CD8-positive, alpha-beta T cell (primary cell): ENCODE measurements at places on chromosomes 6 and 20.

DNA sequence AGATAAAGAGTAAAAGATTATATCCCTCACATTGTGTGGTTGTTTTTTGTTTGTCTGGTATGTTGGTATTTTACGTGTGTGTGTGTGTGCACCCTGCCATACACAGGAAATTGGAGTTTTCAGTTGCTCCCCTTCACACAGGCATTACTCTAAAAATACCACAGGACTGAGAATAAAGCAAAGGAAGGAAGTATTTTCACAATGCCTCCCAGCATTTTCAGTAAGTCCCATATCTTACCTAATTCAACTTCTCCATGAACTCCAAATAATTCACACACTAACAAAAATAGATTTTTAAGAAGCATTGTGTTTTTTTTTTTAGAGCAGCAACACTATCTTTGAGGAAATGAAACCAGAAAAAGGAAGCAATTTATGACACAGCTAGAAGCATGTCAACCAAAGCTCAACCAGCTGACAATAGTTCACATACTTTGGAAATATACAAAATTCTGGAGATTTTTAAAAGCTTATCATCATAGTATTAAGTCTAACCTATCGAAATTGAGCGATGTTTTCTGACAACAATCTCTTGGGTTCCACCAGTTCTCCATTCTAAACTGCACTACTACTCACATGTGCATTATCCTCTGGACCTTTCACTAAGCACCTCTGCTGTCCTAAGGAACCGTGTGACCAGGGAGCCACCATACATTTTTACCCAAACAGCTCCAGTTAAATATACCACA lies 2.1 kb downstream of the UBE2J1 start:
- no peak for DNase-seq

DNA sequence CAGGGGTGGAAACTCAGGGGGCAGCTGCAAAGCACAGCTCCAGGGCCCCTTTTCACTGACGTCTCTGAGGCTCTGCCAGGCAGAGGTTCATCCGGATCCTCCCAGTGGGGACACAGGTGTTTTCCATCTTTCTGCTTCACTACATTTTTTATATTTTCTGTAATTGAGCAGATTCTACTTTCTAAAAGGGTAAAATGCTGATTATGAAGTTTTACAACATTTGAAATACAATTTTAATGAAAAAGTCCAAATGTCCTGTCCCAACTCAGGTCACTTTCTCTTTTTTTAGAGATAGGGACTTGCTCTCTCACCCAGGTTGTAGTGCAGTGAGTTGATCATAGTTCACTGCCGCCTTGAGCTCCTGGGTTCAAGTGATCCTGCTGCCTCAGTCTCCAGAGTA lies 41.9 kb downstream of the HLA-A start:
- no peak for DNase-seq

DNA sequence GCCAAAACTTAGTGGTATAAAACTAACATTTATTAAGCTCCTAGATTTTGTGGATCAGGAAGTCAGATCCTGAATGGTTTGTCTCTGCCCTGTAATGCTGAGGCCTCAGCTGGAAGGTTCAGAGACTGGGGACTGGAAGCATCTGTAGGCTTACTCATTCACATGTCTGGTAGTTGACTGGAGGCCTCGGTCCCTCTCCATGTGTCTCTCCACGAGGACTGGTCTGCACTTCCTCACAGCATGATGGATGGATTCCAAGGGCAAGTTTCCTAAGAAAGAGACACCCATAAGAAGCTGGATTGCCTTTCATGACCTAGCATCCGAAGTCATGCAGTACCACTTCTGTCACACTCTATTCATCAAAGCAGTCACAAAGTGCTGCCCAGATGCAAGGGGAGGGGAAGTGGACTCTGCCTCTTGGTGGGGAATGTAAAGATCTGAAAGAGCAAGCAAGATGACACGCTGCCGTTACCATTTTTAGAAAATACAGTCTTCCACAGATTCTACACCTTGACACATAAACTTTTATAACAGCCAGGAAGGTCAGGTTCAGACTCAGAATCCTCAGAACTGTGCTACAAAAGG lies 17.2 kb upstream of the MDGA1 start:
- DNase-seq, result no peak

DNA sequence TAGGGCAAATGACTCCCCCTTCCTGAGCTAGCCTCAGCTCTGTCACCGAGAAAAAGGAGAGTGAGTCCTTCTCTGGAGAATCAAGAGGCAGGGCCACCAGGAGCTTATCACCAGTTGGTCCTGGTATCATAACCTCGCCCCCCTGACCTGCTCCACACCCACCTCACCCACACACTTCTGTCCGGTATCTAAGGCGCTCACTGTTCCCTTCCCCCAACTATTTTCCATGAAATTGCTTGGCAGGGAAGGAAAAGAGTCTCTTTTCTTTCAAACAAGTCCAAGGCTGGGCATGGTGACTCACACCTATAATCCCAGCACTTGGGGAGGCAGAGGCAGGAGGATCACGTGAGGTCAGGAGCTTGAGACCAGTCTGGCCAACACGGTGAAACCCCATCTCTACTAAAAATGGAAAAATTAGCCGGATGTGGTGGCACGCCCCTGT lies 77.6 kb downstream of the ZMYND8 start:
- no peak for DNase-seq

GRCh38 chr6:142226731-142227130 lies 75.1 kb upstream of the ADGRG6 start:
- DNase-seq, result no peak

- no peak for DNase-seq
These were observed 19.0 kb upstream of the TRDN start for GRCh38 chr6:123655521-123656306.

GRCh38 chr20:55086421-55086820 lies 611.0 kb downstream of the DOK5 start:
- DNase-seq, result no peak

DNA sequence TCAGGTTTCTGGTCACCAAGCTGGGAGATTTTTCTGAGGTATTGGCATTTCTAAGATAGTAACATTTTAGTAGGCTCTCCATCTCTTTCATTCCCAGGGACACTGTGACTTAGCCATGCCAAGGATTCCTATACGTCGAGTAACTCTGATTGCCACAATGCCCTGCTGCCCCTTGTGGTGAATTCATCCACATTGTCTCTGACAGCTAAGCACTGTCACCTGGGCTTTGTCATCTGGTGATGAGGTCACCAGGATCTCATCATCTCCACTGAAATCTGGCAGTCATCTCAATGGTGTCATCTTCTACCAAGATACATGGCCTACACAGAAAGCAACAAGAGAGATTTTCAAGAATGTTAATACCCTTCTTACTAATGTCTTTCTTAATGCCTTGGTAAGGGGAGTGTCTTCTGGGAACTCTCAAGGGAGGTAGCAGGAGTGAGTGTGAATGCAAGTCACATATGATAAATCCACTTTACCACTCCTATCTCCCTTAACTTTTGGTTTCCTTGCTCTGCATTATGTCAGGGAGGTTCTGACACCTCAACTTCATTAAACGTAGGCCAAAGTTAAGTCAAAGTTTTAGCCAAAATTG lies 246.7 kb downstream of the CD109 start:
- DNase-seq, result no peak

GRCh38 chr6:80343511-80343910 lies 237.0 kb downstream of the BCKDHB start:
- DNase-seq, result no peak

DNA sequence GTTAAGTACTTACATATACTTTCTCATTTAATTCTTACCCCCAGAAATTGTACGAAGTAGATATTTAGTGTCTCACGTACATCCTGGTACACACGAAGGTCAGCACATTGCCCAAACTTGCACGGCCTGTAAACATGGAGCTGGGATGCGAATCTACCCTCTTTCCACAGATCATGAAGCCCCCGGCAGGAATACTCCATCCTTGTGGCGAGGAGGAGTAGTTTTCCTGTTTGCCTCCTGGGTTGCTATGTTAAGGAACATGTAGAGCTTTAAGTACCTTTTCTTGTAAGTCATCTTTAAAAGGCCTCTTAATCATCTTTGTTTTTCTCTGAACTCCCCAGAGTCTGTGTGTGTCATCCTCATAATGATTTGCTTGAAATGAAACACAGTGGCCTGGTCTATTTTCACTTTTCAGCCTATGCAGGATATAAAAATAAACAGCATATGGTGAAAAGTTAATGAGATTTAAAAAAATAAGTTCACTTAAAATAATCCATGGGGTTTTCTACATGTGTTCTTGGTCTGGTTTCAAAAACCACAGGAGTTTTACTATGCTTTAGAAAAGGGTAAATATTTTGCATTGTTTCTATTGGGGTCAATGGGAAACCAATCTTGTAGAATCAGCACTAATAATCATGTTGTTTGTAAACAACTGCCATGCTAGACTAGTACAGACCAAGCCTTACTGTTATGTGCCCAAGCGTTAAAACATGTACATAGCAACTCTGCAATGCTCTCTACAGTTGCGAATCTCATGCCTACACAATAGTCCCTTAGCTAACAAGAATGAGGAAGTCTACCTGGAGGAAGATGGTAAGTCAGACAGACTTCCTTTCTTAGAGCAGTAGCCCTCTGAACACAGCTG lies 9.3 kb upstream of the ARID1B start:
- DNase-seq, result no peak

DNA sequence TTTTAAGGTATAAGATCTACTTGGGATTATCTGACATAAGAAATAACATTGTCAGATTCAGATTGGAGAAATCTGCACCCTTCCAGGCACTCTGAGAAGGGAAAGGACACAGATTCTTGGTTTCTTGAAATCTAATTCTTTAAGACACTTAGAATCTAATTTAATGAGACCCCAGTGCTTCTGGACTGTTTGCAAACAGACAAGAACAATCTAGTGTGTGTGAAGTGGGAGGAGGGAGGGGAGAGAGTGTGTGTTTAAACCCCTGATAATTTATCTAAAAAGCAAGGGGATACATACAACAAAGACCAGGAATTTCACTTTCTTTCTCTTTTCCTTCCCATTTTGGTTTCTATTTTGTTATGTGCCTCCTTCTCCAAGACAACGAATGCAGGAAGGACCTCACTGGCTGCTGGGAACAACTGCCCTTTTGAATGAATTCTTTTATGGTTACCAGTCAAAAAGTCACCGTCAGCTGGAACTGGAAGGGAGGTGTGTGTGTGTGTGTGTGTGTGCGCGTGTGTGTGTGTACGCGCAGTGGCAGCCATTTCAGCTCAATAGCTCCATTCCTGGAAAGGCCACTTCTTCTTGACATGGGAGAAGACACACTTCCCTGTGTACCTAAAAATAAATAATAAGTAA lies 129.4 kb downstream of the BCAS1 start:
- DNase-seq, result no peak

DNA sequence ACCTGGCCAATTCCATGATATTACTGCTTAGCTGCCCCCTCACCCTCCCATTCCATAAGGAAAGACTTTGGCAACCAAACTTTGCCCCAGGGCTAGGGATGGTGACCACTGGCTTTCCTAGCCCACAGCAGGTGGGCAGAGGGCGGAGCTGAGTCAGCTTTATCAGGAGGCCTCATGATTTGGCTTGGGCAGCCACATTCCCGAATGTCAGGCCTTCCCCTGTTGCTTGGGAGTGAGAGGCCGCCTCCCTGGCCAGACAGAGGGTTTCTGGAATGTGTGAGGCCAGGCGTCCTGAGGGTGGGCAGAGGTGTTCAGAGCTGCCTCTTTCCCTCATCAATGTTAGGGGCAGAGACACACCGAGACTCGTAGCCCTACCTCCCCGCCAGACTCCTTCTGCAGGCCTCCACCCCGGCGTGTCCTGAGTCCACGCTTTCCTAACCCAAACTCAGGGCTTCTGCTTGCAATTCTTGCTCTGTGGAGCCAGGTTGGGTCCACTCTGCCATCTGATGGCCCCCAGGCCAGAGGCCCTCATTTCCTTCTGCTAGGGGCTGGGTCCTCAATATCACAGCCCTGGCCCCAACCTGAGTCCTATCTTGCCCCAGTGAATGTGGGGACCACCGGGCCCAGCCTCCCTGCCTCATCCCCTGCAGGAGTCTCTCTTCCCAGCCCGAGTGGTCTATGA lies 19.3 kb downstream of the UQCC2 start:
- no peak for DNase-seq

GRCh38 chr6:42159431-42160024 lies 13.6 kb upstream of the GUCA1A start:
- no peak for DNase-seq
